HCT116 (cell line): ENCODE measurements at places on chromosomes 1 and 21. TPM values are rescaled to one million over a fixed set of nuclear protein-coding genes. Genes with fewer than 3 reads are reported as not detected.

GRCh38 chr1:90919900-90920299, 101.9 kb downstream of the ZNF644 start:
- no peak for DNase-seq

- DNase-seq, result no peak
These were observed 118.5 kb downstream of the HLX start for GRCh38 chr1:220997791-220998190.

GRCh38 chr1:156706657-156707416, 1.5 kb upstream of the CRABP2 start:
- DNase-seq, result no peak

DNA sequence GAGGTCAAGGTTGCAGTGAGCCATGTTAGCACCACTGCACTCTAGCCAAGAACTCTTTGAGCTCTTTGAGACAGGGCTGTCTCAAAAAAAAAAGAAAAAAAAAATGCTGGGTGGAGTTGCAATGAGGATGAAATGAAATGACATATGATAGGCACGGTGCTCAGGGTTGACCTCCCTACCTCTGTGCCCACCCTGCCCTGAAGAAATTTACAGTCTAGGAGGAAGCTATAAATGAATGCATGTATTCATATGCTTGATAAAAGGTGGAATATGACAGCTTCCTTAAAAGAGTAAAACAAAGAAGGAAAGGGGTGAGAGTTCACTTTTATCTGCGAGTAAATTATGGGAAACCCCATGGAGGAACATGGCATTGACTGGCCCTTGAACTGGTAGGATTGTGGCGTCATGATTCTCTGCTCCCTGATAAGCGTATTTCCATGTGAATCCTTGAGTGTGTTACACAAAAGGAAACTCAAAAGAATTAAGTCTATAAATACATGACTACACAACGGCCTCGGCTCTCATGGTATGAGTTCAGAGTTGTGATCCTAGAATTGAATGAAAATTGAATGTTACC, 59.0 kb upstream of the RAVER2 start:
- DNase-seq, result no peak

SPRR2F gene
- not detected for total RNA-seq
